ENCODE measurements at places on chromosomes 2 and 18.

DNA sequence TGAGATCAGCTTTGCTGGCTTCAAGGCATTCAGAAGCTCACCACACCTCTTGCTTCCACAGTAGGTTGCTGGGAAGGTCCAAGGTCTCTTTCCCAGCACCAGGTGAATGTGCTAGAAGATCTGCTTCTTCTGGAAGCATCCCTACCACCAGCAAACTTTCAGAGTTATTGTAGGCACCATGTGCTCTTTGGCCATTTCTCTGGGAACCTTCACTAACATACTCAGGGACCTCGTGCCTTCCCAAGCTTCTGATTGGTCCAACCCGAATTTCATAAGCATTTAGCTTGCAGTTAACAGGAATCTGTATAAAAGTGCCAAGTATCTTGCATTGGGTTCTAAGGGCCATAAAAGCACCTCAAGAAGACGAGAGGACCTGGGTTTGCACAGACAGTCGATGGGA is 86.5 kb upstream of the ARL4C start:
- DNase-seq = no peak

DNA sequence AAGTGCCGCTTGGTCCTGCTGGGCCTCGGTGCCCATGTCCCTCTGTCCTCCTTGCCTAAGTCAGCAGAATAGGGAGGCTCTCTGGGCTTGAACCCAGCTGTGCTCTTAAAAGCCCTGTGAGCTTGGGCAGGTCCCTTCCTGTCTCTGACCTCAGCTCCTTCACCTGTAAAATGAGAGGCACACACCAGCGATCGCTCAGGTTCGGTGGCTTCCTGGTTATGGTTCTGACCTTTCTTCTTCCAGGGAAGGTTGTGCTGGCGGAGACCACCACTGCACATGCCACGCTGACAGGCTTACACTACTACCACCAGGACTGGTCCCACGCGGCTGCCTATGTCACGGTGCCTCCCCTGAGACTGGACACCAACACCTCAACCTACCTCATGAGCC is 36.1 kb upstream of the MAPRE3 start:
- DNase-seq = no peak

- no peak for DNase-seq
Observed at GRCh38 chr2:230868161-230868946, 3.6 kb downstream of the ITM2C start.

- no peak for DNase-seq
Observed at GRCh38 chr2:10284108-10284870, 18.4 kb upstream of the HPCAL1 start.

GRCh38 chr2:30731706-30732105 is 75.5 kb downstream of the CAPN13 start:
- no peak for DNase-seq

- DNase-seq = no peak
Observed at GRCh38 chr18:39188278-39188677, 1622.7 kb upstream of the CELF4 start.

GRCh38 chr2:16726147-16726546 is 60.5 kb upstream of the CYRIA start:
- no peak for DNase-seq

DNA sequence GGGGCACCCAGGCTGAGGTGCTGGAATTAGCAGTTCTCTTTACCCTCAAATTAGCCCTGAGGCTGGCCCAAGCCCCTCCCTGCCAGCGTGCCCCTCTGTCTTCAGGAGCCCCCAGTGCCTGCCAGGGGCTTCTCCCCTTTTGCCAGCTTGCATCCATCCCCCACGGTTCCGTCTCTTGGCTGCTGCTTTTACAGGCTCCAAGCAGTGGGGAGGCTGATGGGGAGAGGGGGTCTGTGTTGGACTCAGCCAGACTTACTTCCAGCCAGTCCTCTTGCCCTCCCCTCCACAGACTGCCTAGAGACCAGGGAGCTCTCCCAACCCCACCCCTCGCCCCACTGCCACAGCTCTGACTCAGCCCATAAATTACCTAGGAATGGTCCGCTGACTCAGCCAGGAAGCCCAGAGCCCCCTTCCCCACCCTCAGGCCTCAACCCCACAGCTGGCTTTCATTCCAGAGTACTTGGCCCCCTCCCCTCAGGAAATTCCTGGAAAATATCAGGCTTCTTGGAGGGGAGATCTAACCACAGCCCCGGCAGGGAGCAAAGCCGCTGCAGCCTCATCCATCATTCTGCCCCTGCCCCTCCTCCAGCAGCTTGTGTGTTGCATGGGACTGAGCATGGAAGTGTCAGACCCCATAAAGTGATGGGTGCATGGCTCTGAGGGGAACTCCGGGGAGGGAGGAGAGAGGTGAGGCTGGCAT is 184.6 kb downstream of the ZFP36L2 start:
- no peak for DNase-seq

DNA sequence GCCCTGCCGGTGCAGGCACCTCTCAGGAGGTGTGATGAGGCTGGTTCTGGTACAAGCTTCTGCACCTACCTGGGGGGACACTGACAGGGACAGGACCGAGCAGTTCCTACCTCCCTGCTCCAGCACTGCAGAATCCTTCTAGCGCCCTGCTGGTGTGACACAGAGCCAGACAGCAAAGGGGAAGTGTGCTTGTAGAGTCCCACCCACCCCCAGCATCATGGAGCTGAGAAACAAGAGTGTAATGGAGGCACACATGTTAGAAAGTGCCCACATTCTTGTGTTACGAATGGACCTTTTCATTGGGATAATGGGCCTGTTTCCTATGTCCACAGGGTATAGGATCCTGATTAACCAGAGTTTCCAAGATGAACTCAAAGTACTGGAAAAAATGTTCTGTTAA is 38.3 kb downstream of the OXER1 start:
- no peak for DNase-seq

DNA sequence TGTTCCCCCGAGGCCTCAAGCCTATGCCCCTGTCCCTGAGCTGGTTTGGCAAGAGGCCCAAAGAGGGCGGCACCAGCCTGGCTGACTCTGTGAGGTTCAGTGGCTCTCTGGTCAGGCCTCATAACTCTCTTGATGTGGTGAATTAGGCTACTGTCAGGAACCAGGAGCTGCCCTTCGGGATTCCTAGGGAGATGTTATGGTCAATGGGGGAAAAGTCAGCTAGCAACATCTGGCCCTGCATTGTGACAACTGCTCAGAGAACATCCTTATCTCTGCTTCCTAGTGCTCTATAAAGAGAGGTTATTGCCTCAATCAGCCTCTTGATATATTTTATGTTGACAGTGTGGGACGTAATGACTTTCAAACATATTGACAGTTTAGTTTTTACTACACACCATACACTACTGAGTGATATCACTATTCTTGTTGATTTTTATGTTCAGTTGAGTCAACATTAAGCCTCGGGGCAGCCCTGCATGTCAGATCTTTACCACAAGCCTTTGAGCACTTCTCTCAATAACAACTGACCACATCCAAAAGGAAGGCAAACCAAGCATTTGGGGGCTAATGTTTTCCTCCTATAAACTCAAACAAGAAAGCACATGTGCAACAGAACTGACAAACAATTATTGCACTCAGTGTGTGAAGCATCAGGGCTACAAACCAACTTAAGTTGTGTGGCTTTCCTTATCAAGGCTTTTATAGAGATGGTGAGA is 448.3 kb upstream of the SLC14A2 start:
- DNase-seq = no peak

- no peak for DNase-seq
Observed at GRCh38 chr2:161010503-161011015, 149.7 kb upstream of the TANK start.

DNA sequence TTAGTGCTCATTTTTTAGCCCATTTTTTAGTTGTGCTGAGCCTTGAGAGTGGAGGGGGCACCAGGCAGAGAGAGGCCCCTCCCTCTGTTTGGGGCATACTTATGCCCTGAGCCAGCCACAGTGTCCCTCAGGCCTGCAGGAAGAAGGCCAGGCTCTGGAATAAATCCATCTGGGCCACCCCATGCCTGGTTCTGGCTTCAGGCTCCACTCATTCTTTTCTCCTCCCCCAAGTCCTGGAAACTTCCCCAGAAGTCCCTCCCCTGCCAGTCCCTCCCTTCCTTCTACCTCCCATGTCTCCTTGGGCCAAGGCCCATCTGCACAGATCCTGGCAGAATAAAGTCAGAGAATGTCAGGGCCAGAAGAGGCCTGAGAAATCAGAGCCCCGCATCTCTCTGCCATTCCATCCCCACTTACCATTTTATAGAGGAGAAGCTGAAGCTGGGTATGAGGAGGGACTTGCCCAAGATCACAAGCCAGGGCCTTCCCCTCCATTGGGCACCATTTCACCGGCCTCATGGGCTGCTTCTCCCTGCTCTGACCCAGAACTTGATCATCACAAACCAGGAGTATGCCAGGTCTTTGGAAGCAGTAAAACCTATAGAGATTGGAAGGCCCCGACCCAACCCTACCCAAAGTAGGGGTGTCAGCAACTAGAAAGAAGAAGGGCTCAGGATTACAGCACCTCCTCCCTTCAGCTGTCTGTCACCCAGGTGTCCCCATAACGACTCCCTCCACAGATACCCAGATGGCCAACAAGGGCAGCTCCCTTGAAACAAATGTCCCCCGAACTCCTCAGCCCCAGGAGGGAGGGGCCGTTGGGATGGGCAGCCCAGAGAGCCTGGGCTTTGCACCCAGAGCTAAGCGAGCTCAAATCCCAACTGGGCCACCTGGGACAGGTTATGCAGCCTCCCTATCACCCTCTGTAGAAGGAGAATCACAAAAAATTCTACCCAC is 108.4 kb downstream of the POLR1A start:
- no peak for DNase-seq

- no peak for DNase-seq
Observed at GRCh38 chr18:78716022-78716421, 263.6 kb upstream of the SALL3 start.

DNA sequence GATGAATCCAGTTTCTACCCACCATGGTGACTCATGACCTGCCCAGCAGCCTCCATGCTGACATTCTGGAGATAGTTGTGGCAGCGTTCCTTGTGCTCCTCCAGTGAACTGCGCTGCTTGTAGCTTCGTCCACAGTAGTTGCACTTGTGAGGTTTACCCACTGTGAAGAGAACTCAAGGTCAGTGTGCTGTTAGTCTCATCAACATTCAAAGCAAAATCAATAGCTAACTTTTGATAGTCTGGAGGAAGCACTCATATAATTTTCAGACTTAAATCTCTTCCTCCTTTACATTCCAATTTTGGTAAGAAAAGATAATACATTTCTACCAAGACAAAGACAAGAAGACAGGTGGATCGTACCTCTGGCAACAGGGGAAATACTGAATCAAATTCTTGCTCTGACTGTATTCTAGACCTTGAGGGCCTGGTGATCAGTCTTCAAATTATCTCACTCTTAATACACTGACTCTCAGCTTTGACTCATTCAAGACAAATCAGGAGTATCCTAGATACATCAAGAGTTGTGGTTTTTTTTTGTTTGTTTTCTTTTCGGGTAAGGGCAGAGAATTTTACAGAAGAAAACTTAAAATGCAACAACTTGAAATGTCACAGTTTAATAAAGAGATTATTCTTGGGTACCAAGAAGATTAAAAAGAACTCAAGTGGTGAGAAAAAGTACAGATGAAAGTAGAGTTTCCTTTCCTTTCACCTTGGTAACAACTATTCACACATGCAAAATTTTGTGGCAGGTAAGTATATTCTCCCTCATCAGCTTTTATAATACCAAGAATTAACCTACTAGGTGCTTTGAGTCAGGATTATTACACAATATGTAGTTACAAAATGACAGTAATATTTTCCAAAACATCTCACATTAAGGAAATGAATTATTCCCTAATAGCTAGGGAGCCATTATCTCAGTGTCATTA is 129.2 kb downstream of the IKZF2 start:
- DNase-seq = no peak

GRCh38 chr2:208872591-208872990 is 466.0 kb downstream of the PTH2R start:
- DNase-seq = no peak

GRCh38 chr2:222935688-222936298 is 75.0 kb downstream of the ACSL3 start:
- no peak for DNase-seq

DNA sequence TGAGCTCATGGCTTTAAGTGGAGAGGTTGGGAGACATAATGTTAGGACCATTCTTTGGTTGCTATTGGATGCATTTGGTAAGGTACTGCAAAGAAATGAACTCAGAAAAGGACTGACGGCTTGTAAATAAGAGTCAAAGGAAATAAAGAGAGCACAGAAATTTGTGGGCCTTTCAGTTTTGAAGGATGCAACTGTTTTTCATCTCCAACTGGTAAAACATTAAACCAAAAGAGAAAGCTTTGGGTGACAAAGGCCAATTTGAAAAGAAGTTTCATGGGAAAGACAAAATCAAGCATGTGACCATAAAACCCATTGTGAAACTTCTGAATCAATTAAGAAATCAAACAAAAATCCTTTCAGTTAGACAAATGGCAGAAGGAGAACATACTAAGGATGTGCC is 77.8 kb upstream of the SPOPL start:
- no peak for DNase-seq

DNA sequence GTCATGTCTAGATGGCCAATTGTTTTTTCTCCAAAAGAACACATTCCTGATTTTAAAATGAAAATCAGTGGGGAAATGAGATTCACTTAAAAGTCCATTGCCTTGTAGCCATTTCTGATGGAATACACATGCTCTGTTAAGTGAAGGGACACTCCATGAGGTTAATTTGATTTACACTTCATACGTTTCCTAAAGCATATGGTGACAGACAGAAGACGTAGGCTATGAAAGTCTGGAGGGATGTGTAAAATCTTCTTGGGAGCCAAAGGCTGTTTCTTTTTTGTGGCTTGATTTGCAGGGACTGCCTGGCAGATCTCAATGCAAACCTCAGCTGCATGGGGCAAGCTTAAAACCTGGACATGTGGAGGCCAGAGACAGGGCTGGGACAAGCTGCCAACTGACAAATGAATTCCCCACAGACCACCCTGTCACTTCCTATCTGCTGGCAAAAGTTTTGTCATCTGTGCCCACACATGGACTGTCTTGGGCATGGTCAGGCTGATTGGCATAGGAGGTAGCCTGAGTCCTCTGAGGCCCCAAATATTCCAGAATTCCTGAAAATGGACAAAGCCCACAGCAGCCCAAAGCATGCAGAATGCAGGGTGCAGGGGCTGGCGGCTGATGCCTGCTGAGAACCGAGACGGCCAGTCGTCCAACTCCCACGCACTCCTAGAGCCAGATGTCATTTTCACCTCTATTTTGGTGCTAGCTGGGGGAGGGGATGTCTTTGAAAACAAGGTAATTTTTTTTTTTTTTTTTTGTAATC is 73.9 kb downstream of the SDC1 start:
- DNase-seq = no peak

GRCh38 chr2:70124983-70125480 is 37.8 kb downstream of the PCBP1 start:
- no peak for DNase-seq

DNA sequence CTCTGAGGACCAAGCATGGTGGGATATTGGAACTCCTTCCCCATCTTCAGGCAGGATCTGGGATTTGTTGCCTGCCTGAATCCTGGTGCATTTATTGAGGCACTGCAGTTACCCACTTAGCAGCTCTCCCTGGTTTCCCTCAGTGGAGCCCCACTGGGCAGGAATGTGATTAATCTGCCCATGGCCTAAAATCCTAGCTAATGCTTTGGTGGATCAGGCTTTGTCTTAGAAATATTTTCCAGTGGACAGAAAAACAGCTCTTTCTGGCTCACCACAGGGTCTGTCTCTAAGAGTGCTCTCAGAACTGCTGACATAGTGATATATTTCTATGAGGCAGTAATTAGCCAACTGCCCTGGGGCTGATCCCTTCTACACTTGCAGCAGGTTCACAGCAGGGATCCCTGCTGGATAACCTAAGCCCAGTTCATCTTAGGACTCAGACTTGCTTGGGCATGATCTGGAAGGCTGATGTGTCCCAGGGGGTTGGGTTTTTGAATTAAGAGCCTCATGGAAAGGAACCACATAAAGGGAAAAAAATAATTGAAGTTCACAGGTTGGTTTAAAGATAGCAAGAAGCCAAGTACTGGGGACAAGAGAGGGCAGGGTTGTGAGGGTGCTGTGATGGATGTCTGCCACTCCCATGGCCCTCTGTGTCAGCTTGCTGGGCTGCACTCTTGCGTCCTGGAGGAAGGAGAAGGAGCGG is 44.3 kb upstream of the ZDBF2 start:
- no peak for DNase-seq

Data from central memory CD4-positive, alpha-beta T cell (primary cell).